ENCODE measurements at places on chromosomes 5 and 9.

DNA sequence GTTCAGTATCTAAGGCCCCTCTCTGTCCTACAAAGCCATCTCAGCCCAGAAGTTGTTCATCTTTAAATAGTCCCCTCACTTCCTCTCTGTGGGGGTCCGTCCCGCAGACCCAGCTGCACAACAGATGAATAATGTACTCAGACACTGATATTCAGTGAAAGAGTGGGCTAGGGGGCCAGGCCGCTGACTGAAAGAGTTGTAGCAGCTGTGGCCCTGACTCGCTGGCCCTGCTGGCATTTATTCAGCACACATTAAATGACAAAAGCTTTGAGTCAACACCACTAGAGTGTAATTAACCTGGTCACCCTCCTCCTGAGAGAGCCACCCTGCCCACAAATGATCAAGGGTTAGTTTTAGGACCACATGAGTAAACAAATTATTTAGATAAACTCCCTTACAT is 76.3 kb downstream of the MED10 start:
- H3K27me3 ChIP-seq = peaks cover 19% of the 10 kb centered on the region
- H3K27ac ChIP-seq = no peak overlapping the region
- no peaks in the 10 kb centered on the region for H3K4me1 ChIP-seq
- no peak overlapping the region for H3K4me3 ChIP-seq
- no peaks in the 10 kb centered on the region for H3K36me3 ChIP-seq

- no peak overlapping the region for H3K27ac ChIP-seq
- H3K36me3 ChIP-seq = no peaks in the 10 kb centered on the region
- H3K27me3 ChIP-seq = no peaks in the 10 kb centered on the region
- H3K4me1 ChIP-seq = no peaks in the 10 kb centered on the region
- no peak for DNase-seq
These were observed 20.5 kb upstream of the MVB12B start for GRCh38 chr9:126306071-126306647.

GRCh38 chr5:73314395-73315257 is 134.0 kb downstream of the FOXD1 start:
- peaks cover 27% of the 10 kb centered on the region for H3K27me3 ChIP-seq
- no peaks in the 10 kb centered on the region for H3K4me1 ChIP-seq
- no peak for DNase-seq

GRCh38 chr9:4904322-4905134 is 80.5 kb upstream of the JAK2 start:
- no peak for DNase-seq
- H3K27ac ChIP-seq = no peak overlapping the region
- peaks cover 12% of the 10 kb centered on the region for H3K4me1 ChIP-seq
- H3K4me3 ChIP-seq = no peak overlapping the region

GRCh38 chr5:130137681-130138080 is 233.4 kb downstream of the CHSY3 start:
- no peaks in the 10 kb centered on the region for H3K36me3 ChIP-seq
- H3K4me1 ChIP-seq = no peaks in the 10 kb centered on the region
- no peak overlapping the region for H3K27ac ChIP-seq
- H3K4me3 ChIP-seq = no peak overlapping the region
- H3K27me3 ChIP-seq = no peaks in the 10 kb centered on the region

- H3K4me3 ChIP-seq = no peak overlapping the region
- no peak overlapping the region for H3K27ac ChIP-seq
- no peaks in the 10 kb centered on the region for H3K27me3 ChIP-seq
- no peaks in the 10 kb centered on the region for H3K36me3 ChIP-seq
These were observed 284.9 kb upstream of the IRX1 start for GRCh38 chr5:3310541-3311261.

DNA sequence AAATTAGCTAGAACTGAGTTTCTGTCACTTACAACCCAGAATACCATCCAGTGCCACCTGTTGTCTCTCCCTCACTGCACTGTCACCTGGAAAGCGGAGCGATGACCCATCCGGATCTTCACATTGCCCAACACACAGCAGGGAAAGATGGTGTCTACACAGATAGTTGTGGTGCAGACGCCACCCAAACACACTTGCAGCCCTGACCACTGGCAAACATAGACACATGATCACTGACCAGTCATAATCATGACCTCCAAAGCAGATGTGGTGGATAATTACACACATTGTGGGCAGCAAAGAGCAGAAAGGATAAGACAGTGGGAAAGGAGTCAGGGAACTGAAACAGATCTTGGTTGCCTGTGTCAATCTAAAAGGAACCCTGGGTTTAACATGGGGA is 64.7 kb downstream of the GABBR2 start:
- no peaks in the 10 kb centered on the region for H3K36me3 ChIP-seq
- peaks cover 26% of the 10 kb centered on the region for H3K27me3 ChIP-seq
- H3K4me3 ChIP-seq = no peak overlapping the region

DNA sequence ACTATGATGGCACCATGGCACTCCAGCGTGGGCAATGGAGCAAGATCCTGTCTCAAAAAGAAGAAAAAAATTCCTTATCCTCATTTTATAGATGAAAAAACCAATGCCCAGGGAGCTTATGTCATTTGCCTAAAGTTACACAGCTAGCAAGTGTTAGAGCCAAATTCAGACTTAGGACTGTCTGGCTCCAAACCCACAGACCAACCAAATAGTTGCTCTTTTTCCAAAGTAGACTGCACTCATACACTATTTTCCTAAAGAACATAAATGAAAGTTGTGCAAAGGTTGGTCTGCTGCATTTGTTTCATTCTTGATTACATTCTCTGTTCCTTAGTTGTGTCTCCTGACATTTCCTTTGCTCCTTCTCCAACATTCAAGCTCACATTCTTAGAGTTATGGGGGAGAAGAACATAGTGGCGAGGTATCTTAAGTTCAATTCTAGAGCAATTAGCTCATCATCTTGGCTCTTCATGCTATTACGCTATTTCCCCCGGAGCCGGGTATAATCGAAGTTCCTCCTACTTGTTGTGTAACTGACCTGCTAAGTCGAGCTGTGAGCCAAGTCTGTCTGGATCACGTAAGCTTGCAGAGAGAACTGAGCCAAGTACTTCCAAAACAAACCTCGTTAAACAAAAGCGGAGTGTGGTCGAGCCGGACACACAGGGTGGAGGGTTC is 138.3 kb downstream of the RFK start:
- H3K27ac ChIP-seq = no peak overlapping the region
- no peaks in the 10 kb centered on the region for H3K36me3 ChIP-seq
- H3K27me3 ChIP-seq = no peaks in the 10 kb centered on the region
- no peak for DNase-seq
- no peak overlapping the region for H3K4me3 ChIP-seq

DNA sequence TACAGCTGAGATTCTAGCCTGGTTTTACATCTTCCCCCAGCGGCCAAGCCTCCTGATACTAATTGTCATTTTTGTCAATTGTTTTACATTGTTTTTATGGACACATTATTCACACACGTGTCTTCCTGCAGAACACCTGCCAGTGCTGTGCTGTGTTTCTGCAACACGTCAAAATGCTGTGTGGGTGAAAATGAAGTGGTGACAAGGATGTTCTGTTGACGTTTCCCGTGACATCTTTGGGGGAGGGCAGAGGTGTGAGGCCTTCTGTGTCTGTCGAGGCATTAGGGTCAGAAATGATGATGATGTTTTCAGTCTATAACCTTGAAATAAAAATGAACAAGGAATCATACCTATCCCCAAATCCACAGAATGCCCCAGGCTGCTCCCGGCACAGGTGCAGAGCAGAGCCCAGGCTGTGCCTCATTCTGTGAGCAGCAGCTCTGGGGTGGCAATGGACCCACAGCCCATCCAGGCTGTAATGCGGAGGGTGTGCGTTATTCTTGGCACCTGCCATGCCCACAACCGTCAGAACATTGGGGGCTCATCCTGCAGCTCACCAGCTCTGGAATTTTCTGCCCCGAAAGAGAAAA is 23.6 kb upstream of the CEP72 start:
- no peak overlapping the region for H3K4me3 ChIP-seq
- no peak for DNase-seq
- H3K4me1 ChIP-seq = no peaks in the 10 kb centered on the region
- no peak overlapping the region for H3K27ac ChIP-seq
- no peaks in the 10 kb centered on the region for H3K36me3 ChIP-seq

DNA sequence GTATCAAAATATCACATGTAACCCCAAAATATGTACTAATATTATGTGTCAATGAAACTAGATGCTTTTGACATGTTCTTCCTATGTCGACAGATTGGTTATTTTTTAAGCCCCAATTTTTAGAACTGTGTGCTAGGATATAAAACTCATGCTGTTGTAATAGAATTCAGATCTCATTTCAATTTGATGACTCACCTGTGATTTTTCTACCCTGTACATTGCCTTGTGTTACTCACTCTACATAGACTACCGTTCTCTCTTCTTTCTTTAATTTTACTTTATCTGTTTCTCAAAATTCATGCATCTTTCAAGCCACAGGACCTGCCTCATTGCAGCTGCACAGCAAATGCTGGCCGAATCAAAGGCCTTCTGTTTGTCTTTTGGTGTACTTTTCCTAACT is 284.5 kb downstream of the MAT2B start:
- no peak overlapping the region for H3K4me3 ChIP-seq
- no peak for DNase-seq
- no peaks in the 10 kb centered on the region for H3K4me1 ChIP-seq
- no peaks in the 10 kb centered on the region for H3K36me3 ChIP-seq
- no peak overlapping the region for H3K27ac ChIP-seq

DNA sequence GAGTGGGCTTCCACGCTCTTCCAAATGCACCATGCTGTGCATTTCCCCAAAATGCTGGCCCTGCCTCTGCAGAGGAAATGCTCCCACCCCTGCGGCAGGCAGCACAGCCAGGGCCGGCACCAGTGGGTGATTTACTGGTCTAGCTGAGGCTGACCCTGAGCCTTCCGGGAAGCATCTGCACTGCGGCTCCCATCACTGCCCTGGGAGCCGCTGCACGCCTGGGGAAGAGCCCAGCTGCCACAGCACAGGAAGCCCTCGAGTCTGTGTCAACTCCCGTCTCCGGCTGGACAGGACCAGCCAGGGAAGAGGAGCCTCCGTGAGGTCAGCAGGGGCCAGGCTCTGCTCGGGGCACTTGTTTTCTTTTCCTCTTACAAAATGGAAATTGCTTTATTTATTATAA is 25.1 kb upstream of the EEIG1 start:
- H3K27me3 ChIP-seq = no peaks in the 10 kb centered on the region
- DNase-seq = no peak
- H3K27ac ChIP-seq = peak overlapping the region; percentile 83
- no peak overlapping the region for H3K4me3 ChIP-seq
- no peaks in the 10 kb centered on the region for H3K36me3 ChIP-seq
- peaks cover 87% of the 10 kb centered on the region for H3K4me1 ChIP-seq

DNA sequence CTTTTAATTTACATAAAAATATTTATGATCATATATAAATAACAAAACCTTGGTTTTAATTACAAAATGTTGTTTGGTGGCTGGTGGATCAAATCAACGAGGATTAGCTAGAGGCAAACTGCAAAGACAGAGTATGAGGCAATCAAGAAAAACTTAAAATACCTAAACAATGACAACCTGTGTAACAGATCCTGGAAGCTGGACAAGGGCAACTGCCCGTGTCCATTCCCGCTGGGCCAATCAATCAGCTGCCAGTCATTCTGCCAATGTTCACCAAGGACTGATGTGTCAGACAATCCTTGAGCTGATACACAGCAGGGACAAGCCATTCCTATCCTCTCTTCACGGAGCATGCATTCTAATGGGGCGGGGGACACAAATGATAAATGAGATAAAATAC is 3.2 kb upstream of the TENT4A start:
- no peak overlapping the region for H3K27ac ChIP-seq
- H3K27me3 ChIP-seq = peaks cover 4% of the 10 kb centered on the region
- no peaks in the 10 kb centered on the region for H3K36me3 ChIP-seq
- peaks cover 4% of the 10 kb centered on the region for H3K4me1 ChIP-seq

Data from T-cell (primary cell).